ENCODE measurements at places on chromosomes 1 and 21.

GRCh38 chr1:228007049-228007800, 427 bp downstream of the WNT3A start:
- DNase-seq, result no peak

- no peak for DNase-seq
Observed at GRCh38 chr21:21415741-21416140, 417.5 kb downstream of the NCAM2 start.

DNA sequence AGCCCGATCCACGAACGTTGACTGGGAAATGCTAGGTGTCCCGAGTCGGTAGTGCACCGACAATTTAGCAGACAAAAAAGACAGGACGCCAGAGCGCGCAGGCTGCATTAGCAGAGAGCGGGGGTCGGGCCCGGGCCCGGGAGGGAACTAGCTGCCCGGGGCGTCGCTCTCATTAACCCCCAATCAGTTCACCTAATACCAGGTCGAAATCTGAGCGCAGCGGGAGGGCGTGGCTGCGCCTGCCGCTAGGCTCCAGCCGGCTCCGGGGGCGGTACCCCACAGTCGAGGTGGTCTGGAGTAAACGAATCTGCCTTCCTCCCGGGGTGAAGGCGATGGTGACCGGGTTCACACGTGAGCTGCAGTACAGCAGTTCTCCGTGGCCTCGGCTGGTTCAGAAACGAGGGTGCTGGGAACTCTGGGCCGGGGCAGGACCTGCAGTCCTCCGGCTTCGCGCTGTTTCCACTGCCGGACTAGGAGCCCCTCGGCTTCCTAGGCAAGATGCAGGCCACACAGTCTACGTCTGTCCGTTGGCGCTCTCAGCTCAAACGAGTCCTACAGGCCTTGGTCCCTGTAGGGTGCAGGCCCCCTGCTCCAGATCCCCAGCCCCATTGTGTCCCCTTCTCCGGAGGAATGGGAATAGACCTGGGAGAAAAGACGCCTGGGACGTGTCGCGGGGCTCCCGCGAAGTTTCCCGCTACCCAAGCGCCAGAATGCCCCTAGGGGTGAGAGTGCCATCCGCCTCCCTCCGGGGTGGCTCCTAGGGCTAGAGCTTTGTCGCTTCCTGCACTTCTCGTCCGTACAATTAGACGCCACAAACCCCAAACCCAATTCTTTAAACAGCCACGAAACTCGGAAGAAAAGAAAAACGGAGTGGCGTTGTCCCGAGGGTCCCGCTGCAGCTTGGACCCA, 2.0 kb downstream of the GFI1 start:
- DNase-seq, result peak; percentile 70

DNA sequence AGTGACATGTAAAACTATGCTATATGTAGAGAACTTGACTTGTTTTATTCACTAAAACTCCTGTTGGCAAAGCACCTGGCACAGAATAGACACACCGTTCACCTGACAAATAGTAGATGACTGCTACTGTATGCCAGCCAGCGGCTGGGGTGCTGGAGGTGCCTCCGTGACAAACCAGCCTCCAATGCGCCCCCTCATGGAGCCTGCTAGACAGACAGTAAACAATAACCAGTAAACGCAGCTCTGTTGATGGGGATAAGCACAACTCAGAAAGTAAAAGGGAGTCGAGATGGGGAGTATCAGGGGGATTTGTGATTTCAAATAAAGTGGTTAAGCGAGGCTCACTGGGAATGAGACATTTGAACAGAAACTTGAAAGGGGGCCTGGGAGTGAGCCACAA, 107.2 kb downstream of the PRDM2 start:
- no peak for DNase-seq

GRCh38 chr1:64748222-64748621, 3.3 kb downstream of the RAVER2 start:
- no peak for DNase-seq

DNA sequence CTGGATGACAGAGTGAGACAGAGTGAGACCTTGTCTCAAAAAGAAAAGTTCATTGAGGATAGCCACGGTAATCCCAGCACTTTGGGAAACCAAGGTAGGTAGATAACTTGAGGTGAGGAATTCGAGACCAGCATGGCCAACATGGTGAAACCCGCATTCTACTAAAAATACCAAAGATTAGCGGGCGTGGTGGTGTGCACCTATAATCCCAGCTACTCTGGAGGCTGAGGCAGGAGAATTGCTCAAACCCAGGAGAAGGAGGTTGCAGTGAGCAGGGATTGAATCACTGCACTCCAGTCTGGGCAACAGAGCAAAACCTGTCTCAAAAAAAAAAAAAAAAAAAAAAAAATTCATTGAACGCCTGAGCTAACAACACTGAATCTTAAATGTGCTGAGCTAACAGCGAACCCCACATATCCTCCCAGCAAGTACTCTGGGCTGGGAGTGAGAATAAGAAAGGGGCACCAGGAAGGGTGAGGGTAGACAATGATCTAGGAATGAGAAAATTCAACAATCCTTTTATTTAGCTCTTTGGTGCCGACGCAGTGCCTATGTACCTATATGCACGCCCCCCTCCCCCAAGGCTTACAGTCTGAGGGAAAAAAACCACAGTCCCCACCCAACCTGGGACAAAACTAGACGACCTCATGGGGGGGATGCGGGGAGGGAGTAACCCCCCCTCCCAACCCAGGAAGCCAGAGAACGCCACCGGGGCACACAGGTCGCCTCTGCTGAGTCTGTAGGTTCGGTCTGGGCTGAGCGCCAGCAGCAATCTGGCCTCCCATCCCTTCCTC, 1.4 kb upstream of the CACNA1S start:
- no peak for DNase-seq

DNA sequence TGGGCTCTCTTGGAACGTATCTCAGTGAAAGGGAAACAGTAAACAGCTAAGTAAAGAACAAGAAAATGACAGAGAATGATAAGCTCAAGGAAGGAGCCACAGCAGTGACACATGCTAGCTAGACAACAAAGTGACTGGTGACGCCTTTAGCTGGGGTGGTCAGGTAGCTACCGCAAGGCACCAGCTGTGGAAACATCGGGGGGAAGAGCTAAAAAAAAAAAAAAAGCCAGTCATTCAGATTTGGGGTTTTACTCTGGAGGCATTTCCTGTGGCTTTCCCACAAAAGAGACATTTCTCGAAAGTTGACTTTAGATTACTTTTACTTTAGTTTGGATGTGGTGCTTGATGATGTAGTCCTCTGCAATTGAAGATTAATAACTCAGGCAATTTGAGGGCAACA, 2.1 kb downstream of the FHAD1 start:
- peak; percentile 81 for DNase-seq

DNA sequence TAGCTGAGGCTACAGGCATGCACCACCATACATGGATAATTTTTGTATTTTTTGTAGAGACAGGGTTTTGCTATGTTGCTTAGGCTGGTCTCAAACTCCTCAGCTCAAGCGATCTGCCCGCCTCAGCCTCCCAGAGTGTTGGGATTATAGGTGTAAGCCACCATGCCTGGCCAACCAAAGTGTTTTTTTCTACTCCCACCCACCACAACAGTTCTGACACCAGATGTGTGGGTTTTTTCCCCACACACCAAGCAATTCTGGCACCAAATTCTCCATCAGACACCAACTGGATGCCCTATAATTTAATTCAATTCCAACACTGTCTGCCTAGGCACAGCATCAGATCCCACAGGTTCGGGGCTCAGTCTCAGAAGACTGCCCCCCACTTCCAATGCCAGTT, 20.6 kb upstream of the KLHDC8A start:
- no peak for DNase-seq

DNA sequence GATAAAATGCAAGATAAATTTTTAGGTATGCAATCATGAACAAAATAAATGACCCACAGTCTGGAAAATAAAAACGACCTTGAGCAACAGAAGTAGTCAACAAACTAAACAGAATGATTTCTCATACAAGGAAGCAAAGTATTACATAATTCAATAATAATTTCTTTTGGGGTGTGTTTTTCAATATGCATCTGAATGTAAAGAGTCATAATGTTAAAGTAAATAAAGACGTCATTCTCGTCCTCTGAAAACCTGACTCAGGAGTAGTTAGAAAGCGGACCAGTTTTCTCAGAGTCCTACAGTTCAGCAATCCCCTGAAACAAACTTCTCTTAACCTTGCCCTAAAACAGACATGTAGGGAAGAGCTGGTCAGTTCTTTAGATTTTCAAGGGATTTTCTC, 18.6 kb downstream of the CDC42BPA start:
- no peak for DNase-seq

- no peak for DNase-seq
Observed at GRCh38 chr1:156885314-156885713, 8.2 kb upstream of the PEAR1 start.

DNA sequence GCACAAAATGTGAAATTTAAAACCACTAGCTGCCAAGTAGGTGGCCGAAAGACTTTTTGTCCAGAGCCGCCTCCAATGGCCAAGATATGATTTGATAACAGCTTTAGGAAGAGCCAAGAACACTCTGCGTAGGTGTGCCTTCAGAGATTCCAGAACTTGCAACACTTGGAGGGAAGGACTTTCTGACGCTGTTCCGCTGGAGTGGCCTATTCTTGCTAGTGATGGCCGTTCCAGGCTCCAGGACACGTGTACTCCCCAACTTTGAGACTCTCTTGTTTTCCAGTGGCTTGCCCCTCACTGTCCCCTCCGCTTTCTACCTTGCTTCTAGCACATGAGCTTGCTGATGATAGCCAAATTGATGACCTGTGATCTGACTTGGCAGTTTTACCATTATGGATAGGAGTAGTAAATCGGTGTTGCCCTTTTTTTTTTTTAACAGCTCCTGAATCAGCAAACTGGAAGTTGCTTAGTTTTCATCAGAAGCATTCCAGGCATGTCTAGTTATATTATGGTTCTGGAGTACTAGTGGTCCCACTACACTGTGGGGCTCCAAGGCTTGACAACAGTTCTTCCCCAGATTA, 1.0 kb downstream of the PRDX6 start:
- DNase-seq, result no peak

DNA sequence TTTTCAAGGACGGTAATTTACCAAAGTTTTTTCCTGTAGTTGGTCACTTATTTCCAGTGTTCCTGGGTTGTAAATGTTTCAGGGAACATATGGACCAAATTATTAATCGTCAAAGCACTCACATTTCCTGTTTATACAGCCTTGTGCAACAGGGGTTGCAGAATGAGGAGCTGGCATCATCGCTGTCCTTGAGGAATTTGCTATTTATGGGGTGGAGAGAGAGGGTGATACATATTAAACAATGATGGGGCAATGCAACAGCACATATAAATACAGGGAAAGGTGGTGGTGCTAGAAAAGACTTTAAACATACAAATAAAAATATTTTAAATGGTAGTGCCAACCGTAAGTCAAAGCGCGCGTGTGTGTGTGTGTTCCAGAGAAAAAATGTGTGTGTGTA, 369.8 kb downstream of the NPHP4 start:
- no peak for DNase-seq

DNA sequence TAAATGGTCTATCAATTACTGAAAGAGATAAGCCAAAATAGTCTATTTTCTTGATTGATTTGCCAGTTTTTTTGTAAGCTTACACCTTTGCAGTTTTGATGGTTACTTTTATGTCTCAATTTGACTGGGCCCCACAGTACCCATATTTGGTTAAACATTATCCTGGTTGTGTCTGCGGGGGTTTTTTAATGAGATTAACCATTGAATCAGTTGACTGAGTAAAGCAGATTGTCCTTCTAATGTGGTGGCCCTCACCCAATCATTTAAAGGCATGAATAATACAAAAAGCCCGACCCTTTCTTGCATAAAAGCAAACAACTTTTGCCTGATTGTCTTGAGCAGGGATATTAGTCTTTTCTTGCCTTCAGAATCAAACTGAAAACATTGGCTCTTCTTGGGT, 650.0 kb upstream of the RGS18 start:
- DNase-seq, result no peak

DNA sequence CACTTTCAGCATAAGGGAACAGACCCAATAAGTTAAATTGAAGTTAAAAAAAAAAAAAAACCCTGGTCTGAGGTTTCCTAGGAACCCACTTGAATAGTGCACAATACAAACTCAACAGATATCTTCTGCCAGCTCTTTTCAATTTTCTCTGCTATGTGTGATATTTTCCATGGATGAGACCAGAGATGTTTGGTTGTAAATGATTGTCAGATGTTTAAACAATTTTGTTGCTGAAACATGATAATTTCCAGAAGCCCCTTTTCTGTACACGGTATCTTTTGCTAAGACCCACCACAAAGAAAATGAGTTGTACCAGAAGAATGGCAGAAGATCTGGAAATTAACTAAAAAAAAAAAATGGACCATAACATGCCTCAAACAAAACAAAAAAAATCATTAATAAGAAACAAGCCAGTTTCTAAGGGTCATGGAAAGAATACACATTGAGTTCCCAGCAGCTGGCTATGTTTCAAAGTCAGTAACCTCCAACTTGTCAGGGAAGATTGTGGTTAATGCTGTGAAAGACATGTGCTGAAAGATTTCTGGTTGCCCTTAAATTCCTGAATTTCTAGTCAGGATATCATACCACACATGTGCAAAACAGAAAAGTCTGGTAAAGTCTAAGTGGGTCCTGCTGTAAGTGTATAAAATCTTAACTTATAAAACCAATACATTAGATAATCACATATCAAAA, 35.6 kb upstream of the MGST3 start:
- DNase-seq, result no peak

DNA sequence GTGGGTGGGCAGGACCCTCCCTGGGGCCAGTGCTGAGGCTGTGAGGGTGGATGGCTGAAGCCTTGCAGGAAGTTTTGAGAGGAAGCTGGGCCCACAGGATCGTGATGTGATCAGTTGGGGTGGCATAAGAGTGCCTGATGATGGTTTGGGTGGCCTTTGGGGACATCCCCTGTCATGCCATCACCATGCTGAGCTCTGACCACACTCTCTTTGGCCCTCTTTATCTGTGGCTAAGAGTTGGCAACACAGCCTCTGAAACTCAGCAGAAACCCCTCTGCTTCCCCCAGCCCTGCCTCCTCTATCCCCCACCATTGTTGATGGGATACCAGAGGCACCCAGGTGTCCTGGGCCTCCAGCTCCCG, 19.8 kb downstream of the MIIP start:
- no peak for DNase-seq

DNA sequence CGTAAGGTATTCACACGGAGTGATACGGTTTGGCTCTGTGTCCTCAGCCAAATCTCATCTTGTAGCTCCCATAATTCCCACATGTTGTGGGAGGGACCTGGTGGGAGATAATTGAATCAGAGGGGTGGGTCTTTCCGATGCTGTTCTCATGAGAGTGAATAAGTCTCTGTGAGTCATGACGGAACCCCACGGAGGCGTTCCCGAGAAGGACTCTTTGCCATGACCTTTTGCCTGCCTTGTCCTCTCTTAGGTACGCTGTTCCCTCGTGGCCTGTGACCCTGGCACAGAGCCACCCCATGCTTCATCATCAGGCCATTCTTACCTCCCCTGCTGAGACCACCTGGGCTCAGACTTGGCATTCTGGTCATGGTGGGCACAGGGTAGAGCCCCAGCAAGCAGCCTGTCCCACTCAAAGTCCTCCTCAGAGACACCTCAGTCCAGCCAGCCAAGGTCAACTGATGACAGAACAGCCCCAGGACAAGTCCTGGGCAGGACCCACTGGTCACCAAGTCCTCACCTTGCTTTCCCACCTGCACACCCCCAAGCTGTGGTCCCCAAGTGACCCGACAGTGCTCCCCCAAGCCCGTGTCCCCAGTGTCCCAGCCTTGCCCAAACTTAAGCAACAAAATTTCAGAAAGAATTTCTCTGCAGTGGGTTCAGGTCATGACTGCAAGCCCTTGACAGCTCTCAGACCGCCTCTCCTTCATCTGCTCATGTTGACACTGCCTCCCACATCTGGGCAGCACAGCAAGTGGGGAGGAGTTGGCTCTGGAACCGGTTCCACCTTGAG, 158.4 kb downstream of the ACTL8 start:
- DNase-seq, result no peak
